ENCODE measurements at places on chromosomes 11 and 22.

- no peak for DNase-seq
Measured at GRCh38 chr11:6640036-6640984, 15.3 kb downstream of the DCHS1 start.

GRCh38 chr11:123640677-123641494 is 13.5 kb downstream of the SCN3B start:
- DNase-seq = no peak

GRCh38 chr11:66373265-66373664 is 1.7 kb upstream of the SLC29A2 start:
- no peak for DNase-seq

GRCh38 chr11:102927624-102927990 is 27.9 kb downstream of the MMP13 start:
- DNase-seq = no peak

All from NCI-H524 treated with DMSO at 0.1 percent for 48 hours (cell line).